ENCODE measurements at places on chromosomes 1 and 21. TPM values are rescaled to one million over a fixed set of nuclear protein-coding genes. Genes with fewer than 3 reads are reported as not detected.

DNA sequence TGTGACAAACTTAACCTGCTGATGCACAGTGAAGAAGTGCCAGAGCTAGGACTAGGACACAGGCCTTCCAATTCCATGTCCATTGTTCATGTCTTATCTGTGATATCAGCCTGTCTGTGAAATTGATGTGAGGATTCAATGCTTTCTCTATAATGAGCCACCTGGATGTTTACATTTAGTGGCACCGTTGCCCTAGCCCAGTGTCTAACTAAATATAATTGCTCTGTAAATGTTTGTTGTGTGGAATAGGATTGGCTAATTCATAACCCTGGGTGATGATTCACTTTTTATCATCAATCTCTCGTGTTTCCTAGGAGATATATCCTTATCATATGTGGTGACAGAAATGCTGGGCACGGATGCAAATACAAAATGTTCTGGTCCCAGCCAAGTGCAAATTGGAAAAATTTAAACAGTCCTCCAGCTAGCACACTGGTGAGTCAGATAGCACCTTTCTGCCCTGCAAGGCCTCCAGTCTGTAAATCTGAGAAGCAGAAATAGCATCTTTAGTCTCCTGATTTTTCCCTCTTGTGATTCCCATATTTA is 46.9 kb upstream of the GNG12 start:
- no peaks in the 10 kb centered on the region for H3K4me1 ChIP-seq
- no peaks in the 10 kb centered on the region for H3K27me3 ChIP-seq
- no peak for DNase-seq
- H3K4me3 ChIP-seq = no peak overlapping the region
- no peaks in the 10 kb centered on the region for H3K36me3 ChIP-seq
- H3K27ac ChIP-seq = no peak overlapping the region

- H3K27ac ChIP-seq = peak overlapping the region; percentile 18
- DNase-seq = no peak
- no peaks in the 10 kb centered on the region for H3K4me1 ChIP-seq
- no peaks in the 10 kb centered on the region for H3K27me3 ChIP-seq
Observed at GRCh38 chr1:227934476-227935313, 13.0 kb downstream of the WNT9A start.

Gene OR10R2
- not detected for total RNA-seq

Gene UTS2
- total RNA-seq = not detected

- H3K27ac ChIP-seq = no peak overlapping the region
- no peak overlapping the region for H3K4me3 ChIP-seq
- peaks cover 86% of the 10 kb centered on the region for H3K36me3 ChIP-seq
- no peak for DNase-seq
Observed at GRCh38 chr1:183544598-183545297, 45.5 kb downstream of the NCF2 start.

Gene NKAIN1
- not detected for total RNA-seq

Measured in lower lobe of right lung (tissue), 2 donors.